ENCODE measurements at places on chromosomes 3 and 15.

GRCh38 chr3:59321881-59322540 lies 272.2 kb upstream of the CFAP20DC start:
- no peak for DNase-seq

DNA sequence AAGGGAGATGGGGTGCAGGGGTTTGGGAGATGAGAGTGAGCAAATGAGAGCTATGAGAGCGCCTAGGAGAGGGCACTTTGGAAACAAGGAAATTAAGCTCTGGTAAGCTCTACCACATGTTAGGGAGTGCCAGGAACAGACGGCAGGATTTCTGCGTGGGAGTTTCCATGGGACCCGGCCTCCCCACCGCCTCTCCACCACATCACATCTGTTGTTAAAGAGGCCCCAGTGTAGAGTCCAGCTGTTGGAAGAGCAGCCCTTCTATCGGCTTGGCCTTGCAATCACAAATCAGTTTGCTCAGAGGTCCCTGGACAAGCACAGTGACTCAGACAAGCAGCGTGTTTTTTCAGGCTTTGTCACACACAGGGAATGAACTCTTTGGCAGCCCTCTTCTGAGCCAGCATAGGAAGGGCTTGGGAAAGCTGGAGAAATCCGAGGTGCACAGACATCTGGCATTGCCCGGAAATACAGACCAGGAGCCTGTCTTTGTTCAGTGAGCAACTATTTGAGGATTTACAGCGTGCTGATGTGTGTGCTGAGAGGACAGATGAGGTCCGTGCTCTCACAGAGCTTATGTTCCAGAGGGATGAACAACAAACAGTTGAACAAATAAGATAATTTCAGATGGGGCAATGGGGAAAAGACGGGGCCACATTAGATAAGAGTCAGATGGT lies 370.6 kb upstream of the PROK2 start:
- DNase-seq = peak; percentile 44

DNA sequence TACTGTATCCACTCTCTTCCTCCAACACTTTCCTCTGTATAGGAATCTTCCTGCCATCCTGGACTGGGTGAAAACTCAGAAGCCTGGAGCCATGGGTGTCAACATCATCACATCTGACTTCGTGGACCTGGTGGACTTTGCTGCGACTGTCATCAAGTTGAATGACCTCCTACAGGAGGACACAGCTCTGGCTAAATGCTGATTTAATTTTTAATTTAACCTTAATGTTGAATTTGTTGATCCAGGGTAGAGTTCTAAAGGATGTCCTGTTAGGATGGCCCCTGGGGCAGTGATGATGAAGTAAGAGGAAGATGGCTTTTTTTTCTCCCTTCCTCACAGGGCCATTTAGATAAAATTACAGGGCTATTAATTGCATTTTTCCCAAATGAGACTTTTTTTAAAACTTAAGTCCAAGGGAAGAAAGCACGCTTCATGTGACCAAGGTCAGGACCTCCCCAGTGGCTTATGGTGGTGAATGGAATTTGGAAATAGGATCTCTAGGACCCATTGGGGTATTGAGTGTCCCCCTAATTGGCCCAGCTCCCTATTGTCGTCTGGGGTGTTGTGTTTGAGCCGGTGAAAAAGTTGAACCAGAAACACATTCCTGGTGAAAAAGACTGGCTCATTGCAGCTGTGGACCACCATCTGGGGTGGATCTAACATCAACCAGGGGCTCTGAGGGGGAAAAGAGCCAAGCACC lies 125.7 kb upstream of the ZBED2 start:
- no peak for DNase-seq

- DNase-seq = no peak
Observed at GRCh38 chr15:45116482-45117307, 2.6 kb downstream of the DUOXA2 start.

DNA sequence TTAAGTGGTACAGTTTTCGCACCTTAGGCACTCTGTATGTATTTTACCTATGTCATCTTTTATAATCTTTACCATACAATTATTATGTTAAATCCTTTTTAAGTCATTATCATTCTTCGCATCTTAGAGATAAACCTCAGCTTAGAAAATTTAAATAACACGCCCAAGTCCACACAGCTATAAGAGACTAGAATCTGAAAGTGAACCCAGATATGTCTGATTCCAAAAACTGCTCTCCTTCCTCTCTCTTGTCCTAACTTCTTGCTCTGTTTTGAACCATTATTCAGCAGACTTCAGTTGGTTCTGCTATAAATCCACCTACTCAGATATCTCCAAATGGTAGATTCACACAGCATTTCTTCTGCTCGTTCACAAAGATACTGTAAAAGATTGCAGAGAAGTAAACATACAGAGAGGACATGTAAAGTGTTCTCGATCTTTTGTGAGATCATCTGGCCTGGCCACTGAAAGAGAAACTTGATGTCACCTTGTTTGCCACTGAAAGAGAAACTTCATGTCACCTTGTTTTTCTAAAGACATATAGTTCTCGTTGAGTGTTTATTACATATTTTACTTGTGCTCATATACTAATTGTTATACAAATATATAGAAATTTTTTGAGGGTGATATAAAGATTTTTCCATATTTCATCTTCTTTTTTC lies 533.2 kb downstream of the GRM7 start:
- no peak for DNase-seq

DNA sequence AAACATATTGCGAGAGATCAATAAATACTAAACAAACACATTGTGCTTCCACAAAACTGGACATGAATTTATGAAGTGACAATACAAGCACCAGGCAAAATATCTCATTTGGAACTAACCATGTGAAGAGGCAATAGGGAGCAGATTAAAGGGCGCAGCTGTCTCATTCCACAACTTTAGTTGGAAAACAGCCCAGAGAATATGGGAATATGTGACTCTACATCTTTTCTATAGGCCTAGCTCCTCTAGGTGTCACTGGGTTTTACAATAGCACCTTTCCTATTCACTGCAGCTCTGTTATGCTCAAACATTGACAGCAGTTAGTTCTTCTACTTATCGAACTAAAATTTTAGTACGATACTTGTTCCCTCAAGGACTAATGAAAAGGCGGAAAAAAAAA lies 866.3 kb upstream of the GBE1 start:
- DNase-seq = no peak
